ENCODE measurements at places on chromosomes 6 and 20. TPM values are rescaled to one million over a fixed set of nuclear protein-coding genes. Genes with fewer than 3 reads are reported as not detected.

GRCh38 chr6:44704240-44705150 lies 317.0 kb downstream of the CDC5L start:
- no peak for DNase-seq

DNA sequence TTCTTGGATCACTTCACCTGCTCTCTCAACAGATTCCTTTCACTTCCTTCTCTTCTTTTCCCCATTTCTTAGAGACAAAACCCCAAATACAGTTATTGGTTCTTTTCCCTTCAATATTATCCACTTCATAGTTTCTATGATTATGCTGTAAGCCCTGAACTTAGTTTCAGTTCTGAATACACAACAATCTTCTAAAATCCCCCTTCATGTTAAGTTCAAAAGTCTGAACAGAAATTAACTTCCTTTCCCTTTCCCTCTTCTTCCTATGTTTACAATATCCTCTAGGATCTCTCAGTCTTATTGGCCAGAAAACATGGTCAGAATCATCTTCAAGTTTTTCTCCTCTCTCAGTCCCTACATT lies 57.7 kb downstream of the OGFRL1 start:
- DNase-seq: no peak

Gene SMIM8
- polyA plus RNA-seq: 5.9 TPM

GRCh38 chr6:75438013-75438431 lies 55.6 kb downstream of the FILIP1 start:
- DNase-seq: no peak

Gene OR2H2
- not detected for polyA plus RNA-seq

DNA sequence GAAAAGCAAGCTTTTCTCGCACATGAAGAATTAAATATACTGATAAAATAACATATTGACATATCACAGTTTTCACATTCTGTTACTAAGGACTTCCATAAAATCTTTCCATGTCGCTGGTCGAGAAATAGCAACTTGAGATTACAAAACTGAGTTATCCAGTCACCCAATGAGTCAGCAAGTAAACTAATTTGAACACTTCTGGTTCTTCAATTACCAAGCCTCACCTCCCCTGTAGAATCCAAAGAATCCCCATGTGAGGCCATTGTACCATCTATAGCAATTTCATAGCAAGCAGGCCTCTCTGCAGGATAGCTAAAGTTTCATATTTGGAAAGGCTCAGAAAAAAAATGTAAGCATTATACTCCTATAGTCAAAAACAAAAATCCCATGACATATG lies 87.3 kb downstream of the PKHD1 start:
- no peak for DNase-seq

Gene GLP1R
- 1.3 TPM for polyA plus RNA-seq

Gene PDE10A
- 17.7 TPM for polyA plus RNA-seq

Gene SLC35D3
- 0.03 TPM for polyA plus RNA-seq

DNA sequence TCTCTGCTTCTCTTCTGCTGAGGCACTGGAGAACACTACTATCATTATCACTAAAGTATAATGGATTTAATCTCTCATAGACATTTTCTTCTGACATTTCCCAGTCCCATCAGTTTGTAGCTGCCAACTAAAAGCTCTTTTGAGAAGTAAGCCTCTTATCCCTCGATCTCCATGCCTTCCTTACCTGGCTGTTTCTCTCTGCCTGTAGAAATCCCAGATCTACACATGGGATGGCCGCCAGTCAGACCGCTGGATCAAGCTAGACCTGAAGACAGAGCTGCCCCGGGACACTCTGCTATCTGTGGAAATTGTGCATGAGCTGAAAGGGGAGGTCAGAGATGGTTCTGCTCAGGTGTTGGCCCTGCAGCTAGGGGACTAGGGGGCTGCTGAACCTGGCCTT lies 25.4 kb downstream of the CCDC167 start:
- DNase-seq: no peak

Gene HLA-DQB1
- polyA plus RNA-seq: 15.4 TPM

GRCh38 chr6:44312901-44313788 lies at the start of gene AARS2:
Gene AARS2, minus strand, starts transcription at chr6:44313347. Its CDS starts 24 bp downstream, at chr6:44313323.
- peak; percentile 89 for DNase-seq

GRCh38 chr6:12137480-12137879 lies 125.4 kb downstream of the HIVEP1 start:
- DNase-seq: peak; percentile 48

Gene BTN1A1
- polyA plus RNA-seq: not detected

DNA sequence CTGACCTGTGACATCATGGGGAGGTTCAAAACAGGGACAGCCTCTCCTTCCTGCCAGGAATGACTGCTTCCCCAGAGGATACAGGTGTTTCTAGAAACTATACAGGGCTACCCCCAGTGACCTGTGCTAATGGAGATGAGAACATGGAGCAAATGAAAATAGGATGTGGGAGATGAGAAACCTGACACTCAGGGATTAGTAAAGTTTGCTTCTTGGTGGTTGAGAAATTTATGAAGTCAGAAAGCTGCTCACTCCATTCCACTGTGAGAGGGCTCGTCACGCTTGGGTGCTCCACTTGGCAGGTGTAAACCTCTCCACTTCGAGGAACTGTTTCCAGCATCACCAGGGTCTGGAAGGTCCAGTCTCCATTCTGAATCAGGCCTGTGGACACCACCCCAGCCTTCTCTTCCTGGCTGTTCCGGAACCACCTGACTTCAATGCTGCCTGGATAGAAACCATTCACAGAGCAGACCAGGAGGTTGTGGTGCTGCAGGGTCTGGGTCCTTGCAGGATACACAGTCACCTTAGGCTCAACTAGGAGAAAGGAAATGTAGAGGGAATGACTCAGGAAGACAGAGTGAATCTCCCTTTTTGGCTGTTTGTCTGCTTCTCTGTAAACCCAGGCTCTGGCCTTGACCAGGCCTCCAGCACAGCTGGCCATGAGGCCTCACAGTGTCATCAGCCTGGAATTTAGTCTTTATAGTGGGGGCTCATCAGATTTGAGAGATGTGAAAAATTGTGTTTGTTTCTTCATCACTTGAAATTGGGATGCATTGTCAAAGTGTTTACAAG lies 10.8 kb downstream of the HLA-DRB5 start:
- DNase-seq: no peak

- no peak for DNase-seq
Observed at GRCh38 chr6:139016337-139017213, 12.0 kb upstream of the ABRACL start.

- DNase-seq: no peak
Observed at GRCh38 chr6:28378644-28379043, 20.9 kb downstream of the ZSCAN12 start.

Gene CNR1
- polyA plus RNA-seq: 0.57 TPM

Gene IFNGR1
- 90.9 TPM for polyA plus RNA-seq

GRCh38 chr6:156729248-156729647 lies 47.9 kb upstream of the ARID1B start:
- DNase-seq: no peak

Gene ERVFRD-1
- 0.08 TPM for polyA plus RNA-seq

DNA sequence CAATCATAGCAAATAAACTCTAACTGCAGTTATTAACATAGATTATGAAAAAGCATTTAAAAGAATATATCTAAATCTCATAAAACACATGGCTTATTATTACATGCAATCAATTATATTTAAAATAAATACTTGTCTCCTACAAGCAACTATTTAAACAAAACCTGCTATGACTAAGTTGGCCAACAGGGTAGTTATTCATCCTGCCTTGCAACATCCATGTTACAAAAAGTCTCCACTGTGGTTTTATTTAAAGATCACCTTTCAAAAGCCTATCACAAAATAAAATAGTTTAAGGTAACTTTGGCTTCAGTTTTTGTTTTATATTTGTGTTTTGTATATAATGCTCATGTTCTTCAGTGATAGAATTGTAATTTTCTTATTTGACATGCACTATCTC lies 1127.0 kb upstream of the MAP3K7 start:
- DNase-seq: no peak

- DNase-seq: no peak
Observed at GRCh38 chr6:77487808-77488425, 24.6 kb upstream of the HTR1B start.

DNA sequence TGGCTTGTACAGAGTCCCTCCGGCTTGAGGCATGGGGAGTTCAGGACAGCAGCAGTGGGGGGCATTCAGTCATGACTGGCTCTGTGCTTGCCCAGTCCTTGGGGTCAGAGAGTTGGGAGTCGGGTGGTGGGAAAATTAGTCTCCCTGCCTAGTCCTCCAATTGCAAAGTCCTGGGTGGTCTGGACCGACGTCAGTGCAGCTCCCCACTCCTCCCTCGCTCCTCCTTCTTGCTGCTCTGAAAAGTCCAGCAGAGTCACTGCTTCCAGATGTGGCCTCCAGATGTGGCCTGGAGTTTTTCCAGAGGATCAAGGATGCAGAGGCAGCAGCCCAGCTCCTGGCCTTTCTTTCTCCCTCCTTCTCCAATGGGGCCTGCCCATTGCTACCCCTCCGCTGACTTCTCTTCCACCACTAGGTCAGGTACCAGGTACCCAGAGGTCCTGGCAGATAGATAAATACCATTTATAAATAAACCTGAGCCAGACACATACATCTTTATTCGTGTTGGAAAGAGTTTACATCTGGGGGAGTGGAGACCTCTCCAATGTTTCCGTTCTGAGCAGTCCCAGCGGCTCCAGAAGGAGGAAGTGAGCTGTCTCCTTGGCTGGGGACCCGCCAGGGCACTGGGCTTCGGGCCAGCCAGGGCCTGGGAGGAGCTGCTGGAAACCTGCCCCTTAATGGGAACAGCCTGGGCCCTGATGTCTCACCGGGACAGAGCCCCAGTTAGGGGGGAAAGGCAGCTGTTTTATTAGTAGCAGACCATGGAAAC lies 49.0 kb upstream of the RNF24 start:
- peak; percentile 94 for DNase-seq

Gene TP53TG5
- polyA plus RNA-seq: 1.5 TPM

Gene CRISP2
- not detected for polyA plus RNA-seq

All from heart left ventricle (tissue), 16 donors.